ENCODE measurements at places on chromosomes 6 and 20.

- no peak for DNase-seq
Measured at GRCh38 chr6:128606611-128607010, 86.2 kb upstream of the PTPRK start.

DNA sequence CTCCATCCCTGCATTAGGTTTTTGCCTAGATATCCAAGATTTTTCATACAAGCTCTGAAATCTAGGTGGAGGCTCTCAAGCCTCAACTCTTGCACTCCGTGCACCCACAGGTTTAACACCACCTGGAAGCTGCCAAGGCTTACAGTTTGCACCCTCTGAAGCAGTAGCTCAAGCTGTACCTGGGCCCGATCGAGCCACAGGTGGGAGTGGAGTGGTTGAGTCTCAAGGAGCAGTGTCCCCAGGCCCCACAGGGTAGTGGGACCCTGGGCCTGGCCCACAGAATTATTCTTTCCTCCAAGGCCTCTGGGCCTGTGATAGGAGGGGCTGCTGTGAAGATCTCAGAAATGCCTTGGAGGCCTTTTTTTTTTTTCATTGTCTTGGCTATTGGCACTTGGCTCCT, 973.5 kb upstream of the MAP3K7 start:
- DNase-seq = no peak

DNA sequence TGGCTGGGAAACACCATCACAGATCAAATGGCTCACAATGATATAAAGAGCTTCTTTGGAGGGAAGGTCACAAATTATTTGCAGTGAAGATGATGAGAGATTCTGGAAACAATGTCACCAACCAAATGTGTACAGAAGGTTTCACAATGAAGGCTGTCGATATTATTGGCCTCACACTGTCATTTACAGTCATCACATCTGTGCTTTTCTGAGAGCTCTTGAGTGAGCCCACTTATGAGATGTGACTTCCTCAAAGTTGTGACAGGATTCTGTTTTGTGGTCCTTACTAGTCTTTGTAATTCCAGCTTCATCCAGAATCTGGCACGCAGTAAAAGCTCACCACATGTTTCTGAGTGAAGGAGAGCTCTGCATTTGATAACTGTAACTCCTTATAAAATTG, 133.6 kb downstream of the LMBRD1 start:
- no peak for DNase-seq

- DNase-seq = no peak
Measured at GRCh38 chr6:168037242-168037641, 39.8 kb downstream of the KIF25 start.

DNA sequence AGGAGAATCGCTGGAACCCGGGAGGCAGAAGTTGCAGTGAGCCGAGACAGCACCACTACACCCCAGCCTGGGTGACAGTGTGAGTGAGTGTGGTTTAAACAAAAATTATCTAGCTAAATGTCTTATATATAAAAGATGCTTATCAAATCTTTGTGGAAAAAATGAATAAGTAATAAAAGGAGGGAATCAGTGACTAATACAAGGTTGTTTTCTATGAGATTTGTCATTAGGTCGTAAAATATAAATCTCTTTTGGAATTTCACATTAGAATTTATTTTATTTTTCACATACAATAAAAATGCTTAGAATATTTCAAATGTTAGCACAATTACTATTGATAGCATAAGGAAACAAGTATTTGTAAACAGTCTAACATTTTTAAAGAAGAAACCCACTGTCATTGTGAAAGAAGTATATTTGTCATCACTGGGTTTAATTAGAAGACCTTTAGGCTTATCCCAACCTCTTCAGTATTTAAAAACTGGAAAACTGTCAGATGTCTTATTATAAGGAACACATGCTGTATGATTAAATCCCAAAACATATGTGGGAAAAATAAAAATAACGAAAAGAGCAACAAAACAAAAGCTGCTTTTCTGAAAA, 47.1 kb downstream of the ASCC3 start:
- DNase-seq = no peak

DNA sequence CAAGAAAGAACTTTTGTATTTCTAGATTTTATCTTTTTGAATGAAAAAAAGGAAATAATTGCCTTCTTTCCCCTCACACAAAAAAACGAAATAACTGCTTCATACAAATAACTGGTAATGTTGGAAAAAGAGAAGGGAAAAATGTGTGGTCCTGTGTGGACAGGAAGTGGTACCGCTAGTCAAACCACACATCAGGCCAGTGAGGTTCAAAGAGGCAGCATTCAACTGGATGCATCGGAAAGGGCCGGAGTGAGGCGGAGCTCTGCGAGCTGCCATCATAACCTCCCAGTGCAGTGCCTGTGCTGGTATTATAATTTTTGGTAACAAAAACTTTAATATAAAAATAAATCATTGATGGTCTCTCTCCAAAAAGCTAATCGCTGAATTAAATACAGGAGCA, 111.2 kb downstream of the IRF4 start:
- no peak for DNase-seq

GRCh38 chr6:153758516-153758915, 280.5 kb upstream of the OPRM1 start:
- no peak for DNase-seq

DNA sequence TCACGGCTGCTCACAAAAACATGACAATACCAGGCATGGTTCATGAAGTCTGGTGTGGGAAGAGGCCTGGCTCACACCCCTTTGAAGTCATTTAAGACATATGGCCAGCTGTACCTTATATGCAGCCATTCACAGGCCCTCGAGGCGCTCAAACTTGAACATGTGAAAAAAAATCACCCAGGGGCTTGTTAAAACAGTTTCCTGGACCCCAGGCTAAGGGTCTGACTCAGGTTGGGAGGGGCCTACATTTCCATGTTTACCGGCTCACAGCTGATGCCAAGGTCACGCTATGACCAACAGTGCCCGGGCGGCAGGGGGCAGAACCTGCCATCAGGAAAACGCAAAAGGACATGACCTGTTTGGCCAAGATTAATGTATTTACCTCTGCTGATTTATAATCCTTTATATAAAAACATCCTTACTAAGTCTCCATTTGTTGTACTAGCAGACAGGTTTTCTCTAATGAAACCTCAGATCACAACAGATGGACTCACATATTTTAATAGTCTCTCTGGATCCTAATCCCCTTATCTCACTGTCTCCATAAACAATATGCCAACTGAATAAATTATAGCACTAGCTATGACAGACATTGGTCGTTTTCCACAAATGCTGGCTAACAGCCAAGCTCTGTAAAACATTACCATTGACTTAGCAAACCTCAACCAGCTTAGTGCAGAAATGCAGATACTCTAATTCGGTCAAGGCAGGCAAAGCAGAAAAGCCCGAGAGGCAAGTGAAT, 19.9 kb downstream of the EZR start:
- DNase-seq = no peak

Measured in H9 (cell line).